Fibroblast of the aortic adventitia (primary cell): ENCODE measurements at places on chromosomes 11 and 22.

GRCh38 chr11:64379817-64380709 is 21.1 kb downstream of the RPS6KA4 start:
- no peak for DNase-seq

GRCh38 chr22:36452250-36452977 is 29.0 kb downstream of the TXN2 start:
- DNase-seq, result no peak

- DNase-seq, result no peak
Observed at GRCh38 chr11:129528296-129528695, 152.6 kb downstream of the BARX2 start.

GRCh38 chr11:67117176-67117575 is 1.9 kb upstream of the KDM2A start:
- no peak for DNase-seq

DNA sequence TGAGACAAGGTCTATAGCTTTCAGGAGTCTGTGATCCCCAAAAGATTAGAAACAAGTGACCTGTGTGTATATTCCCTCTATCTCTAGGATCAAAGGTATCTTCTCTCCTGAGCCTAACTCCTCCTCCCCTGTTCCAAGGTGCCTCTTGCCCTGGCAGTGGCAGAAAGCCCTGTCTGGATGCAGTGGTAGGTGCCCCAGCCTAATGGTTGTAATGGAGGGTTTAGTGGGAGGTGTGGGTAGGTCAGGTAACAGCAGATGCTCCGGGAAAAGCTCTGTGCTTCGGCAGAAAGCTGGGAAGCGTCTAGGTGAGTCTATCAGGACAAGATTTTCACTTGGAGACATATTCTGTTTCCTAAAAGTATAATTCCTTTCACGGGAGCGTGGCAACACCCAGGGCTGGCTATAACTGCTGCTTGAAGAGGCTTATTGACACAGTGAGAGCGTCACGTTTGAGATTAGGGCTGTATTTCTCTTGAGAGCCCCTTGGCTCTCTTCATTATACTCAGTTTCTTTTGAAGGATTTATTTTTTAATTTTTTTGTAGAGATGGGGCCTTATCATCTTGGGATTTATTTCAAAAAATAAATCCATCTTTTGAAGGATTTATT is 49.5 kb downstream of the PRR5L start:
- no peak for DNase-seq

- DNase-seq, result no peak
Observed at GRCh38 chr22:29377979-29378378, 10.4 kb downstream of the AP1B1 start.
